A549 treated with CpdA at 1 μM for 4 hours (cell line): ENCODE measurements at places on chromosomes 7 and 10. TPM values are rescaled to one million over a fixed set of nuclear protein-coding genes. Genes with fewer than 3 reads are reported as not detected.

Gene ATE1
- total RNA-seq, result 17.0 to 26.7 TPM (median 22.1 TPM) in 5 replicates

Gene PARP12
- 22.8 to 29.9 TPM (median 24.9 TPM) in 5 replicates for total RNA-seq

Gene SLC26A4
- total RNA-seq, result 0.08 to 0.12 TPM (median 0.09 TPM) in 4 of 5 replicates, not detected in the other

Gene STMP1
- total RNA-seq, result 27.3 to 34.8 TPM (median 32.0 TPM) in 5 replicates

Gene EDRF1
- 16.4 to 18.9 TPM (median 16.7 TPM) in 5 replicates for total RNA-seq
